ENCODE measurements at places on chromosomes 7 and 10.

GRCh38 chr7:135537453-135537852, 20.3 kb upstream of the NUP205 start:
- no peak for DNase-seq

DNA sequence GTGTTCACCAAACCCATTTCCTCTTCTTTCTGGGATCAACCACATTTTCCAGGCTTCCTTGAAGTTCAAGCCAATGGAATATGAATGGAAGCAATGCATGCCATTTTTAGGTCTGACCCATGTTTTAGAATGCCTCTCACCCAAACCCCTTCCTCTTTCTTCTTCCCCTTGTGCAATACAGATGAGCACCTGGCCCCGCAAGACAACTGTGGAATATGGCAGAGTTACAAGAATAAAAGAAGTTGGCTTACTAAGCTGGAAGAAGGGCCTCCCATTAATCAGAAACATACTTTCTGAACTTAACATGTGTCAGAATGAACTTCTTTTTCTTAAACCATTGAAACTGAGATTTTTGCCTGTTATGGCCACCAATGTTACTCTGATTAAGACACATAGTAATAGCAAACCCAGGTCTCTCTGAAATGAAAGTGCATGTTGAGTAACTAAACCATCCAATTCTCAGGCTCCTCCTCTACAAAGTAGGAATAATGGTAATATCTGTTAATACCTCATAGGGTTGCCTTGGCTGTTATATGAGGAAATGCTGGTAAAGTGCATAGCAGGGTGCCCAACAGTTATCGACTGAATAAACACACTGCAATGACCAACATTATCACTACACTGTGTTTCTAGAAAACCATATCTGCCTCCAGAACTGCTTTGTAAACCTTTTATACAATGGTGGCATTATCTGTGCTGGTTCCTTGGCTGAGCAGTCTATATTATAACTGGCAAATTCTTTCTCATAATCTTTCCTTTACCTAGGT, 382.2 kb upstream of the NRP1 start:
- DNase-seq = no peak

DNA sequence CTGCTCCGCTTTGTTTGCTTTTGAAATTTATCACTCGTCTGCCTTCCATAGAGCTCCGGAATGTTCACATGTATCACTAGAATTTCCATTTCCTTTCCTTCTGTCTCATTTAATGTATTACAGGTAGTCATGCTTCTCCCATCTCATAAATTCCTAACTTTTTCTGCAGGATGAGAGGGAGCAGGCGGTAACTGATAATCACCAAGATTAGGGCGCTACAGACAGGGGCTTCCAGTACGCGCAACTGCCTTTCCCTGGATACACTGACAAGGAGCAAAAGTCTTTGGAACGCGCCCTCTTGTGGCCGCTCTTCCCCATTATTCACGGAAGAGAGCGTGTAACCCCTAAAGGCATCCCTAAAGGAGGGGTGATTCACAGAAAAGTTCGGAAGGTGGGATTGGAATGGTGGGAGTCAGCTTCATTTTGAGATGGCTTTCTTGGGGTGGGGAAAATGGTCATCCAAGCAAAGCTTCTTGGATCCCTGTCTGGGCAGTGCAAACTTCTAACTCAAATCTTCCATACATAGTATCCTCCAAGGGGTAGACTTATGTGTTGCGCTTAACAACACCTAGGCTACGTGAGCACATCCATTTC, 6.5 kb downstream of the INHBA start:
- peak; percentile 44 for DNase-seq

- DNase-seq = no peak
Observed at GRCh38 chr10:90871279-90871765, 452 bp upstream of the RPP30 start.

GRCh38 chr10:78362406-78363022, 328.9 kb downstream of the RPS24 start:
- DNase-seq = no peak

- no peak for DNase-seq
Observed at GRCh38 chr10:102505462-102506115, 1.8 kb downstream of the SUFU start.

DNA sequence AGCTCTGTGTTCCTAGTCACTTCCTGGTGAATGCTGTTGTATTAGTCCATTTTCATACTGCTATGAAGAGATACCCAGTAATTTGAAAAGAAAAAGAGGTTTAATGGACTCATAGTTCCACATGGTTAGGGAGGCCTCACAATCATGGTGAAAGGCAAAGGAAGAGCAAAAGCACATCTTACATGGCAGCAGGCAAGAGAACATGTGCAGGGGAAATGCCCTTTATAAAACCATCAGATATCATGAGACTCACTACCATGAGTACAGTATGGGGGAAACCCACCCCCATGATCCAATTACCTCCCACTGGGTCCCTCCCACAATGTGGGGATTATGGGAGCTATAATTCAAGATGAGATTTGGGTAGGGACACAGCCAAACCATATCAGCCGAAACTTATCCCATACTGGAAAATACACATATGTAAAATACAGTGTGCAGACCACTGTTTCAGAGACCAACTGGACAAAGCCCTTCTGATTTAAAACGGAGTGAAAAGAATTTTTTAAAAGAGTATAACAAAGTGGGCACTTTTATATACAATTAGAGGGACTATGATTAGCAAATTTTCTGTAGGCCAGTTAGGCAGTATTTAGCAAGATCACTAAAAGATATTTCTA, 8.0 kb downstream of the CYREN start:
- no peak for DNase-seq

- no peak for DNase-seq
Observed at GRCh38 chr7:3892157-3892556, 591.1 kb downstream of the SDK1 start.

DNA sequence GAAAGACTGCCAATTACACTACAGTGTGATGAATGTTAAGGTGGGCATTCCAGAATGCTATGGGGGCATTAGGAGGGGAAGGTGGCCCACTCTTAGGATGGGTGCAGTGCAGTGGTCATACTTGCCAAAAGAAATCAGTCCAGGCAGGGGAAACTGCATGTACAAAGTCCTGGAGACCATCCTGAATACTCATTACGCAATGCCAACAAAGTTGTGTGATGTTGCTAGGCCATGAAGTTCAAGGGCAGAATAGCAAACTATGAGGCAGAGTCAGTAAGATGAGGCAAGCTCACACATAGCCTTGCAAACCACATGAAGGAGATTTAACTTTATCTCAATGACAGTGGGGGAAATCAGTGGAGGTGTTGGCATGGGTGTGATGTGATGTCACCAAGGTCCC, 49.8 kb upstream of the SLC35B4 start:
- DNase-seq = no peak

DNA sequence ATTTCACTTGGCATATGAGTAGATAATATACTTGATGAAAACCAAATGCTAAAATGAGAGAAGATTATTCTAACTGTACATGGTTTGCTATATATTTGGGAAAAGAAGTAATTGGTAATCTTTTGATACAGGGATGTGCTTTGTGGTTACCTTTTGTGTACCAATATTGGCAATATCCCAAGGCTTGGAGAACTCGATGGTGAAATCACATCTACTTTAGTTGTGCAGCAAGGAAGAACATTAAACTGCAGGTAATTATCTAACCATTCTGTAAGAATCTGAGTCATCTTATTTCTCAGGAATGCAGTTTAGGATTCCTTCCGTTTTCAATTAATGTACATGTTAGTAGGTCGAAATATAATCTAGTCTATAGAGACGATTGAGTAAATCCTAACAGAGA, 64.1 kb downstream of the SRI start:
- DNase-seq = no peak

GRCh38 chr7:82268632-82269031, 174.9 kb downstream of the CACNA2D1 start:
- DNase-seq = no peak

- no peak for DNase-seq
Observed at GRCh38 chr10:50629495-50630122, 5.9 kb upstream of the SGMS1 start.

GRCh38 chr7:45894665-45895062, 6.4 kb downstream of the IGFBP1 start:
- no peak for DNase-seq

DNA sequence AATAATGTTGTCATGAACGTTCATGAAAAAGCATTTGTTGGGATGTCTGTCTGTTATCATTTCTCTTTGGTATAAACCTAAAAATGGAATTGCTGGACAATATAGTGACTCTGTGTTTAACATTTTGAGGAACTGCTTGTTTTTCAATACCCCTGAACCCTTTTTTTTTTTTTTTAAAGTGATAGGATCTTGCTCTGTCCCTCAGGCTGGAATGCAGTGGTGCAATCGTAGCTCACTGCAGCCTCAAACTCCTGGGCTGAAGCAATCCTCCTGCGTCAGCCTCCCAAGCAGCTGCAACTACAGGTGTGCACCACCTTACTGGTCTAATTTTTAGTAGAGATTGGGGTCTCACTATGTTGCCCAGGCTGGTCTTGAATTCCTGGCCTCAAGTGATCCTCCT, 15.1 kb upstream of the LMTK2 start:
- DNase-seq = no peak

DNA sequence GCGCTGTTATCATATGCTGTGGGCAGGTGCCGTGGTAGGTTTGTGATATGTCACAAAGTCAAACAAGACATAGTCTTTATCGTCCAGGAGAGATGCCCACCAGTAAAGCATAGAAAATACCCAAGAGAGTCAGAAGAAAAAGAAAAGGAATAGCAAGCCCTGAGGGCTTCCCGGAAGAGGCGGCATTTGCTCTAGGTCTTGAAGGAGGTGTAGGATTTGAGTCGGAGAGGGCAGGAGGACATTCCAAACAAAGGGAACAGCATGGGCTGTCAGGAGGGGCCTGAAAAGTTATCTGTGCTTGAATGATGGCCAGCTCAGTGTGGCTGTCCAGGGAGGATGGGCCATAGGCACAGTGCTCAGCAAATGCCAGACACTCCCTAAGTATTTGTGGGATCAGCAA, 42.2 kb downstream of the COL13A1 start:
- DNase-seq = no peak

DNA sequence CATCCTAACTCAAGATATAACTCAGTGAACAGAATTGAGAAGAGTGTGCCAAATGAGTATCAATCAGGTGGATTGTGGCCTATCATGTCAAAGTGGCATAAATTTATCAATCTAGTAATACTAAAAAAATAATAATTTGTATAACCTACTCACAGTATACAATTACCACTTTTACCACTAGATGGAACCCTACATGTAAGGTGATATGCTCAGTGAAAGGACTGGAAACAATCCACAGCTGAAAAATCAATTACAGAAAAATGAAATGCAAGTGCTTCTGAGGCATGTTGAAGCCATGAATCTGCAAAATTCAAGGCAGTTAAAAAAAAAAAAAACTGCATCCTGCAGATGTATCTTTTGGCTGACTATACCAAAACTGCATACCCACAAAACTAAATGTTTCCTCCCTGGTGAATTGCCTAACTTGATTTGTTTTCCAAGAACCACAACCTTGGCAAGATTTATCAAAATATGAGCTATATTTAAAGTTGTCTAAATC, 13.9 kb downstream of the ARHGAP19 start:
- no peak for DNase-seq

DNA sequence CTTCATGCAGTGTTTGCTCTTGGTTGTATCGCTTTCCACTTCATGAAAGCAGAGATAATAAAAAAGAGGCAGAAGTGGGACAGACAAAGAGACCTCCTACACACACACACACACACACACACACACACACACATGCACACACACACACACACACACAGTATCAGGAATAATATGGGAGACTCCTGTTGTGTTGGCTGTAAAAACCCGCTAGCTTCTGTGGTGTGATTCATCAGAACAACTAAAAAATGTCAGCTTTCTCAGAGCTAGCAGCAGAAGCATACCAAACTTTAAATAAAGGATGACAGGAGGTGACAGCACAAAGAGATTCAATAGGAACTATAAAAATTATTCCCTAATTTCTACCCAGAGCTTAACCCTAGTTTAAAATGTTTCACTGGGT, 148.2 kb upstream of the LRRTM3 start:
- no peak for DNase-seq

DNA sequence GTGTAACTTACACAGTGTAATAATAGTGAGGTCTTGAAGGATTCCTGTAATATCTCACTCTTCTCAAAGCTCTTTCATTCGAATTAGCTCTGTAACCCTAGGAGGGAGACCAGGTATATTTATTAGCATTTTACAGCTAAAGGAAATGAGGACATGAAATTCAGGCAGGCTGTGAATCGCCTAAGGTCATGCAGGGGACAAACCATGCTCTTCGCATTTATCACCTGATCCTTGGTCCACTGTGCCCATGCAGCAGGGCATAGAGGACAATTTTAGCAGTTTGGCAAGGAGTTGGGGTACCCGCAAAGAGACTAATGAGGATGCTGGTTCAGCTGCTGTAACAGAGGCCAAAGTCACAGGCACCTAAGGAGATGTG, 14.8 kb upstream of the LAMB1 start:
- no peak for DNase-seq

GRCh38 chr10:99234041-99234790, 1.4 kb downstream of the HPSE2 start:
- DNase-seq = no peak

- no peak for DNase-seq
Observed at GRCh38 chr10:69481305-69481704, 30.0 kb downstream of the TSPAN15 start.

- DNase-seq = no peak
Observed at GRCh38 chr7:77360969-77361368, 55.2 kb downstream of the GSAP start.

DNA sequence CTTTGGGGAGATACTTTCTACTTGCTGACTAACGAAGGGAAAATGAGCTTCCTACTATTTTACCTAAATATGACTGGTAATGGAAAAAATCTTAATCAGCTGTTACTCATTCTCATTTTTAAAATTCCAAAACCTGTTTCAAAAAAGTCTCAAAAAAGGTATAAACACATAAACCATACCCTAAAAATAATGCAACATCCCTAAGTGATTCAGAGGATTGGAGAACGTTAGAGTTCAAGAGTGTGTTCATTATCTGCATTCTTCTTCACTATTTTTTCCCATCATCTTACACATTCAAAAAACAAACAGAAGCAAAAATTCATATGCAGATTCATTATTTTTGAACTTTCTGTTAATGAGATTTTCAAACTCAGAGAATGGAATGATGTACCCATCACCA, 150.4 kb upstream of the GNAI1 start:
- no peak for DNase-seq
